Neural crest cell (in vitro differentiated cells): ENCODE measurements at places on chromosomes 3 and 15.

GRCh38 chr3:113156816-113157333, 54.5 kb upstream of the BOC start:
- no peak for DNase-seq

- no peak for DNase-seq
These were observed 304.6 kb upstream of the TBC1D5 start for GRCh38 chr3:18047052-18047451.

GRCh38 chr15:39252134-39252470, 328.8 kb upstream of the THBS1 start:
- no peak for DNase-seq

- DNase-seq, result no peak
These were observed 49.5 kb upstream of the SEC13 start for GRCh38 chr3:10370429-10370828.

GRCh38 chr3:184785890-184786279, 26.1 kb upstream of the VPS8 start:
- DNase-seq, result no peak

GRCh38 chr3:119562307-119562961, 3.0 kb upstream of the CD80 start:
- no peak for DNase-seq

GRCh38 chr3:2921903-2922302, 188.3 kb downstream of the IL5RA start:
- DNase-seq, result no peak

GRCh38 chr15:48432688-48433087, 101.5 kb downstream of the DUT start:
- no peak for DNase-seq

DNA sequence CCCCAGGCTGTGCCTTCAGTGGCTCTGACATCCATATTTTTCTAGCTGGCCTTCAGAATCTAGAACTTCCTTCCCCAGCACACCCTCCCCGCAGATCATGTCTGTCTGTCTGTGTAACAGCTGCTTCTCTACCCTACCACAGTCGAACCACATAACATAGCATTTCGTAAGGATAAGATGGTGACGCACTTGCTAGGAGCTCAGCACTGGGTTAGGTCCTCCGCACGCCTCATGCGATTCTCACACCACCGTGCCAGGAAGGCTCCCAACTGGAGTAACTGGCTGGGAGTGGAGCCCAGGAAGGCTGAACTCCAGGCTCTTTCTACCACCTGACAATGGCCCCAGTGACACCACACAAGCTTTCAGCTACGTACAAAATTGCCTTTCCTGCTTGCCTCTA, 168.6 kb downstream of the STT3B start:
- DNase-seq, result no peak

DNA sequence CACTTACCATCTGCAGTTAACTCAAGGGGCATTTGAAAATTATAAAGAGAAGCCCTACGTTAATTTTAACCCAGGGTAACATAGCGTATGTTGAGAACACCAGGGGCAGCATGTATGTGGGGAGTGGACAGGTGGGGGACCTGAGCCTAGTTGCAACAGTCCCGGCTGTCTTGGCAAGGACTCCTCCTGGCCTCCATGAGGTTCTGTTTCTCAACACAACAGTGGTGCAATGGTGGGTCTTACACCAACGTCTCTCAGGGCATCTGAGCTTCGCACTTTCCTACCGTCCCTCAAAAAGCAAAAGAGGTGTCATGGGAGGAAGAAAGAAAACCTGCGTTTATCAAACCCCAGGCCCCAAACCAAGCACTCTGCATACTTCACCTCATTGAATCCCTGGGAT, 50.6 kb downstream of the MGLL start:
- no peak for DNase-seq

GRCh38 chr15:87021751-87022150, 942.1 kb downstream of the AGBL1 start:
- DNase-seq, result no peak

DNA sequence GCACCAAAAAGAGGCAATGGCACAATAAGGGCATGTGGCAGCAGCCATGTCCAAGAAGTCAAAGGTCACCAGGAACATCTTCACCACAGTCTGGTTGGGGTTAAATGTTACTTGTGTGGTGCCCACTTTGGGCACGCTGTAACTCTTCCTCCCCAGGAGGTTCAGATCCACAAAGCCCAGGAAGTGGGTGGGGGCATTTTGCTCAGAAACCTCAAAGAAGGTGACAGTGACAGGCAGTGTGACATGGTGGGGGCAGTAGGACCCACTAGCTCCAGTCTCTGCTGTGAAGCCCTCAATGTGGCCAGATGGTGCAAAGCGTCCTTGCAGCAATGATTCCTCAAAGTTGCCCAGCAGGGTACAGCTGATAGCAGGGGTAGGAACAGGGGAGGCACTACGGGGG, 5.8 kb downstream of the ZNF80 start:
- DNase-seq, result no peak

GRCh38 chr3:187006864-187007630, 76.7 kb downstream of the ST6GAL1 start:
- no peak for DNase-seq

DNA sequence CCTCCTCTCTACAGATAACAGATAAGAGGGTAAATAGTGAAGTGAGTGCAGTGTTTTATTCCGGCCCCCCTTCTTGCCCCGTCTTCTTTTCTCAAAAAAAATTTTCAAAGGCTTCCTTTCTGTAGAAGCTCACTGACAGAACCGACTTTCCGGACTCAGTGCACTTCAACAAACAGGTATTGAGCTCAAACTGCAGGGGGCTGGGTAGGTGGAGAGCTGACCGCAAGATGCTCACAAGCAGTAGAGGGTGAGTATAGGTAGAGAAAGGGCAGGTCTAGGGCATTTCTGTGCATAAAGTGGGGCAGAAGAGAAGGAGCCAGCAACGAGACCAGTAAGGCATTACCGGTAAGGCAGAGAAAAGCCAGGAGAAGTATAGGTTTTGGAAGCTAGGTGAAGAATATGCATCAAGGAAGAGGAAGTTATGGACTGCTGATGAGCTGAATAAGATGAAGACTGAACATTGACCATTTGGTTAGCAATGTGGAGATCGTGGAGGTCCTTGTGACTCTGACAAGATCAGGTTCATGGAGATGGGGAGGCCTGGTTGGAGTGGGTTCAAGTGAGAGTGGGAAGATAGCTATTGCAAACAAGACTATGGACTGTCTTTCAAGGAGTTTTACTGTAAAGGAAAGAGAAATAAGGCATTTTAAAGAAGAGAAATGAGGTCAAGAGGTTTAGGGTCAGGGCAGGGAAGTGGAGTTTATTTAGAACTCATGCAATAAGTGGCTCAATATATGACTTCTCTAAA, 97.4 kb downstream of the ST6GAL1 start:
- no peak for DNase-seq

DNA sequence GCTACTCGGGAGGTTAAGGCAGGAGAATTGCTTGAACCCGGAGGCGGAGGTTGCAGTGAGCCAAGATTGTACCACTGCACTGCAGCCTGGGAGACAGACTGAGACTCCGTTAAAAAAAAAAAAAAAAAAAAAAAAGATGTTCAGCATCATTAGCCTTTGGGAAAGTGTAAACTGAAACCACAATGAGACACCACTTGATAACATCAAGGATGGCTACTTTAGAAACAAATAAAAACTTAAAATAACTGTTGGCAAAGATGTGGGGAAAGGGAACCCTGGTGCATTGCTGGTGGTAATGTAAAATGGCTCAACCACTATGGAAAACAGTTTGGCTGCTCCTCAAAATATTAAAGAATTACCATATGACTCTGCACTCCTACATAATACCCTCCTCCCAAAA, 1.9 kb downstream of the LEO1 start:
- no peak for DNase-seq

DNA sequence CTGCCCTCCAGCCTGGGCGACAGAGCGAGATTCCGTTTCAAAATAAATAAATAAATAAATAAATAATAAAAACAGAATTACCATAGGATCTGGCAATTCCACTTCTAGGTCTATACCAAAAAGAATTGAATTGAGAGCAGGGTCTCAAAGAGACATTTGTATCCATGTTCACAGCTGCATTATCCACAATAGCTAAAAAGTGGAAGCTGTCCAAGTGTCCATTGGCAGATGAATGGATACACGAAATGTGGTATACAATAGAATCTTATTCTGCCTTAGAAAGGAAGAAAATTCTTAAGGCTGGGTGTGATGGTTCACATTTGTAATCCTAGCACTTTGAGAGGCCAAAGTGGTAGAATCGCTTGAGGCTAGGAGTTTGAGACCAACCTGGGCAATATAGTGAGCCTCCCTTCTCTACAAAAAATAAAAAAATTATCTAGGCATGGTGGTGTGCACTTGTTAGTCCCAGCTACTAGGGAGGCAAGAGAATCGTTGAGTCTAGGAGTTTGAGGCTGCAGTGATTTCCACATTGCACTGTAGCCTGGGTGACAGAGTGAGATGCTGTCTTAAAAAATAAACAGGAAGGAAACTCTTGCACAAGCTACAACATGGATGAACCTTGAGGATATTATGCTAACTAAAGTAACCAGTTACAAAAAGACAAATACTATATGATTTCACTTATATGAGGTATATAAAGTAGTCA, 24.2 kb downstream of the PFKFB4 start:
- no peak for DNase-seq

DNA sequence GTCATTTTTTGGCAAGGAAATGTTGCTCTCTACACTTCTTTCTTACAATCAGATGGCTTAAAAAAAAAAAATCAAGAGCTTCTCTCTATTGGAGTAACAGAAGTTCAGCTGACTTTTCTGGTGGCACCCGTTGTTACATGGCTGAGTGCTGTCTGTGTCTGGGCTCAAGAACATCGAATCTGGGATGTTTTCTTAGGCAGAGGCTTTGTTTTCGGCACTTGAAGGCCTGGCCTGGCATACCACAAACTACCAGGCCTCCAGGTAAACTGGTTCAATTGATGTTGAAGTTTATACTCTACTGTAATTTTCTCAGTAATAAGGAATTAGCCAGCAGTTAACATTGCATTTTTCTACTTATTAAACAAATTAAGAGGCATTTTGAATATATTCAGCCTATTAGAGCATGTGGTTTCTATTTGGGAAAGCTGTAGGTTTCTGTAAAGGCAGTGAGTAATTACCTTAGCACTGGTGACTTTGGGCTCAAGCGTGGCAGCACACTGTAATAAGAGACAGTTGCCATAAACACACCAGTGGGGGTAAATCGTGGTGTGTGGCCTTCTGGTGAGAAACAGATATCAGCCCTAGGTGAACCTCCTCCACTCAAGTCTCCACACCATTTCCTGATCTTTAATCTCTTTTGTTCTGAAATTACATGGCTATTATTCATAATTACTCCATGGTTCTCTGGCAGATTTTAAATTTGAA, 544.7 kb downstream of the MECOM start:
- no peak for DNase-seq

- no peak for DNase-seq
These were observed 21.9 kb downstream of the CACNA2D3 start for GRCh38 chr3:54144284-54144683.

DNA sequence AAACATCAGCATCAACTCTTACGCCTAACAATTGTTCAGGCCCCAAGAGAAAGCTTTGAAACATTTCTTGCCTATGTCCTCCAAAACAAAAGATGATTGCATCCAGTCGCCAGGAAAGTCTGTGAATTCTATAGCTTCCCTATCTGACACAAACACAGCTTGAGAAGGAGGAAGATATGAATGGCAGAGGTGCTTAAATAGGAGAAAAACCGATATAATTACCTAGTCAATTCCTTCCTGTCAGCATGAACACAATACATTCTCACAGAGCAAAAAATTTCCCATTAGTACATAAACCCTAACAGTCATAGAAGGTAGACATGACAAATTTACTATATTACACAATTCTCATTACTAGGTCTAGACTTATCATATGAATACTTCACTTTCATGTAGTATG, 326.5 kb downstream of the CGGBP1 start:
- DNase-seq, result no peak

DNA sequence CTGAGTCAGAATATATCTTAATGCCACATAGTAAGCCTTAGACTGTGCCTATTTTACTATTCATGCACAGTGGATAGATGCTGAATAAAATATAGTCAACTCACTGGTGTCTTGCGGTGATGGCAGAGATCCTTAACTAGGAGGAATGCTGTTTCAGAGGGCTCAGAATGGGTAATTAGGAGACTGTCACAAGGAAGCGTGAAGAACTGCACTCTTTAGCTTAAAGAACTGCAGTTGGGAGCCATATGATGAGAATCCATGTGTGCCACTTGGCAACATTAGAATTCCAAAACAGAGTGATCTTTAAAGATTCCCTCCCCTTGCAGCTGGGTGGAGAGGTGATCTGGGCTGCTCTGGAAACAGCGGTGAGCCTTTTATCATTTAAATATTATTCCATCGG, 357.6 kb downstream of the MCTP2 start:
- no peak for DNase-seq

GRCh38 chr3:38707730-38708129, 58.2 kb upstream of the SCN5A start:
- DNase-seq, result no peak

- DNase-seq, result peak; percentile 72
These were observed 5.9 kb upstream of the CALML4 start for GRCh38 chr15:68210821-68211655.

DNA sequence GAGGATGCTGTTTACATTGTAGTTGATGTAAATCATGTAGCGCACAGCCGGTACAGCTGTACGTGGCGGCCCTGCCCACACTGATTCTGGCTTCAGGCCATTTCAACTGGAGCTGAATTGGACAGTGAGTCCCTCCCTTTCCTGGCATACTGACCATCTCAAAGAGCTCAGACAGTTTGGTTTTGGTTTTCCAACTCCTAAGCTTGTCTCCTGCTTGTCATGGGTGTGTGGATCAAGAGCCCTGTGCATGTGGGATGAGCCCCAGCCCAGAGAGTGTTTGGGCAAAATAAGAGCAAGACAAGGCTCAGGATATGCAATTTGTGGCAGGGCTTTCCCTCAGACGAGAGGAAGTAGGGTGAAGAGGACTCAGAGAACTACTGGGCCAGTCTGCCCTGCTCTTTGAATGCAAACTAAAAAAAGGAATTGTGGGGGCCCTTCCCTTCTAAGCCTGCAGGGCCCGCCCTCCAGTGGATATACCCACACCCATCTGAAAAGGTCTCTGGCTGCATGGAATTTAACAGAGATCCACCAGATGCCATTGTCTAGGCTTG, 13.3 kb downstream of the ITGA11 start:
- no peak for DNase-seq

DNA sequence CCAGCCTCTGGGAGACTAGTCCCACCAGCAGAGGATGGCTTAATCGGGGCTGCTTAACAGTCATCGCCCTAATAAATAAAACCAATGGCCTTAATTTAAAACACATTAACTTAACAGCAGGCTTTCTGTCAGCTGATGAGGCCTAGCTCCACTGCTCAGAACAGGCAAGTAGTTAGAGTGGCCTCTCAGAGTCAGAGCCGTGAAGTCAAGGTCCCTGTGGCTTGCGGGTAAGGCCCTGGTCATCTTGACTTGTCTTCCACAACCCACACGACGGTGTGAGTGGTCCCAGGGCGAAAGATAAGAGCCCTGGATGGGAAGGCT, 11.8 kb downstream of the XXYLT1 start:
- no peak for DNase-seq

DNA sequence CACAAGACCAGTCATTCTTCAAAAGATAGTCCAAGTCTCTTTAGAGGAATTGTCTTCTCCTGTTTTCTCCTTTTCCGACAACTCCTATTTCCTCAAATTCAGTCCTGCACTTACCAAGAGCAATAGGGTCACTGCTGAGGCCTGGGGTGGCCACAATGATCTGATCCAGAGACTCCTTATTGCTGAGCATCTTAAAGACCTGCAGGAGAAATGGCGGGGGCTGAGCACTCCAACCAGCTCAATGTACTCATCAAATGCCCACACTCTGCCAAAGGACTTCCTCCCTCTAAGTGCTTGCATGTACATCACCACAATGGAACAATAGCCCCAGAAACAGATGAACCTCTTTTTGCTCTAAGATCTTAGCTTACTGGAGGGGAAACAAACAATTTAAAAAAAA, 9.6 kb downstream of the UBL7 start:
- DNase-seq, result no peak
